ENCODE measurements at places on chromosomes 4 and X. TPM values are rescaled to one million over a fixed set of nuclear protein-coding genes. Genes with fewer than 3 reads are reported as not detected.

Gene GASK1B
- total RNA-seq = 81.6 TPM

Gene C4orf50
- total RNA-seq = not detected

Gene PCSK1N
- not detected for total RNA-seq

Gene ARHGAP36
- not detected for total RNA-seq

Gene PAK3
- 1.3 TPM for total RNA-seq

Gene PLCXD1
- total RNA-seq = 18.1 TPM

Gene HTN1
- total RNA-seq = not detected

Gene VCX3B
- not detected for total RNA-seq

Gene TRAPPC11
- total RNA-seq = 31.6 TPM

Gene POU3F4
- total RNA-seq = not detected

Gene EVC
- 16.6 TPM for total RNA-seq

Gene GYPA
- not detected for total RNA-seq

Gene FMR1NB
- not detected for total RNA-seq

Gene CLTRN
- not detected for total RNA-seq

Gene STK32B
- total RNA-seq = 4.3 TPM

Gene AMBN
- total RNA-seq = not detected

Gene GAGE12J
- not detected for total RNA-seq

Gene STATH
- total RNA-seq = not detected

Gene CLDN22
- total RNA-seq = not detected

Gene MAGEA10
- total RNA-seq = not detected

Gene TCEAL3
- total RNA-seq = 21.4 TPM

Gene ASB12
- total RNA-seq = not detected

Gene MAGIX
- 1.6 TPM for total RNA-seq

Gene AVPR2
- 7.2 TPM for total RNA-seq

Gene CPLX1
- 3.0 TPM for total RNA-seq

Measured in mesenteric fat pad (tissue), 1 donor.